ENCODE measurements at places on chromosomes 5 and 9. TPM values are rescaled to one million over a fixed set of nuclear protein-coding genes. Genes with fewer than 3 reads are reported as not detected.

Gene POLR3G
- 16.4 TPM for polyA plus RNA-seq

Gene LHX2
- polyA plus RNA-seq, result not detected

Gene MCIDAS
- polyA plus RNA-seq, result not detected

- DNase-seq, result peak; percentile 99
Measured at GRCh38 chr9:34522971-34523797, at the start of gene ENHO. TSS of gene ENHO (minus strand) at chr9:34522990. CDS start at chr9:34521695, 1,295 bp downstream.

- DNase-seq, result no peak
Measured at GRCh38 chr5:16179936-16180788, 571 bp upstream of the MARCHF11 start.

DNA sequence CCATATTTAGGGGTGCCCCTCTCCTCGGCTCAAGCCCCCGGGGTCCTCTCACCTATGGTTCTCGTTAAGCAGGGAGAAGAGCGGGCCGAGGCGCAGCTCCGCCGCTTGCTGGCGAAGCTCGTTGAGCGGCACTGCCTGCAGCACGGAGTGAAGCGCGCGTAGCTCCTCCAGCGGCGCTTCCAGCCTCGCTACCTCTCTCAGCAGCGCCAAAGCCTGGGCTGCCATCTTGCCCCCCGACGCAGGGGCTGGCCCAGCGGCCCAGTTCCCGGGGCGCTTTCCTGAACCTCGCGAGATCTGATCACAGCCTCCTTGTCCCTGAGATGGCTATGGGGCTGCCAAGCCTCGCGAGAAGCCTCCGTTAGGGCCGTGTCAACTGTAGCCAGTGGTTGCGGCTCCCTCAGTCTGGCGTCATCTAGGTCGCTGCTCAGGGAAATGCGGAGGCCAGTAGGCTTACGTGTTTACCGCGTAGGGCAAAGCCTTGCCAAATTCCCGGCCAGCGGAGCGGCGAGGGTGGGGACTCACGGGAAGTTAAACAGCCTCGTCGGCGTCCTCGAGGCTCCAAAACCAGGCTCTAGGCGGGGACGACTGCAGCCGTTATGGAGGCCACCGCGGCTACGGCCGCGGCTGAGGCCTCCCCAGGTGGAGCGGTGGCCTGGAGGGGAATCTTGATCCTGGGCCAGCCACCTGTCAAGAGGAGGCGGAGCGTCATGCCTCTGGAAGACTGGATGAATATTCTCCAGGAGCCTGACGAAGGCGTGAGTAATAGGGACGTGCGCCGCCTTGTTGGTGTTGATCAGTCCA lies at the start of gene PSMD5:
Gene PSMD5 (minus strand): TSS at position 238 of the 801 bp plus-strand sequence. CDS start 13 bp downstream, at position 225.
- DNase-seq, result peak; percentile 97

- DNase-seq, result peak; percentile 84
Measured at GRCh38 chr5:150636391-150637244, 3.8 kb upstream of the SYNPO start.

GRCh38 chr9:137462986-137463930 lies 4.1 kb upstream of the NSMF start:
- no peak for DNase-seq
